ENCODE measurements at places on chromosomes 2 and 18.
A peak's percentile ranks its signal among the peaks of the same experiment; 100 is the strongest.

- DNase-seq, result no peak
These were observed 266.1 kb upstream of the CYP26B1 start for GRCh38 chr2:72413716-72414115.

GRCh38 chr2:239724851-239725550 lies 300.1 kb downstream of the NDUFA10 start:
- DNase-seq, result no peak

DNA sequence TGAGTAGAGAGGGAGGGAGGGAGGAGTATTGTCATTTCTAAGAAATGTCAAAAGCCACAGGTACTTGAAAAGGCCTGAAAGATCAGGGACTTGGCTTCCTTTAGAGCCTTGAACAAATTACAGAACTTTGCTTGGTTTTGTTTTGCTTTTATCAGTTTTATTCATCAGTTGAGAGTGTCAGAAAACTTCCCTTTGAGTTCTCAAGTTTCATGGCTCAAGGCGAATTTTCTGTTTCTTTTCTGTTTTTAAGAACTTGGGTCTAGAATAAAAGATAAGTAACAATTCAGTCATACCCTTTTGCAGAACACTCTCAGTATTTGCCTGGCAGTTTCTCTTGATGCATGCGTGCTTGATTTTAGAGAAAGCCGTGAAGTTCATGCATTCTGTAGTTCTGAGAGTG lies 531.9 kb downstream of the PARD3B start:
- DNase-seq, result no peak

GRCh38 chr18:57855551-57855950 lies 52.4 kb upstream of the ATP8B1 start:
- DNase-seq, result no peak

DNA sequence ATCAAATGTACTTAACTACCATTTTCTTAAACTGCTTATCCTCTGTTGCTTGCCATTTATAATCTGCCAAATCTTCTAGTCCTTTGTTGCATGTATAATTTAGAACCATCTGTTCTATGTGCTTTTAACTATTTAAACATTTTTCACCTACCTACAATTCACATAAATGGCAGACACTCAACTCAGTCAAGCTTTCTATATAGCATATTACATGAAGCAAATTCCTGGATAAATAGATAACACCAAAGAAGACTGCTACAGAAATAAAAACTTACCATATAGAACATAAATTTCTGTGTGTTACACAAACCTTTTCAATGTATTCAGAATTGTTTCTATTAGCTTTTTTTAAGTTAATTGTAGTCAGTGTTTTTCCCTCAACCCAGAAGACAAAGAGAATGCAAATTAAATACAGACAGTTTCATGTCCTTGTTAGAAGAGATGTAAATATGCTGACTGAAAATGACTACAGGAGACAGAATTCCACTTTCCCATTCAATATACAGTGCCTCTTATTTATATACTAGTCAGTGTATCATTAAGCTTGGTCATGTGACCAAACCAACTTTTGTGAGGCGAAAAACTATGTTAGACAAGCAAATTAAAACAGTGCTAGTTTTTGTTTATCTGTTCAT lies 2.6 kb downstream of the BAZ2B start:
- no peak for DNase-seq

DNA sequence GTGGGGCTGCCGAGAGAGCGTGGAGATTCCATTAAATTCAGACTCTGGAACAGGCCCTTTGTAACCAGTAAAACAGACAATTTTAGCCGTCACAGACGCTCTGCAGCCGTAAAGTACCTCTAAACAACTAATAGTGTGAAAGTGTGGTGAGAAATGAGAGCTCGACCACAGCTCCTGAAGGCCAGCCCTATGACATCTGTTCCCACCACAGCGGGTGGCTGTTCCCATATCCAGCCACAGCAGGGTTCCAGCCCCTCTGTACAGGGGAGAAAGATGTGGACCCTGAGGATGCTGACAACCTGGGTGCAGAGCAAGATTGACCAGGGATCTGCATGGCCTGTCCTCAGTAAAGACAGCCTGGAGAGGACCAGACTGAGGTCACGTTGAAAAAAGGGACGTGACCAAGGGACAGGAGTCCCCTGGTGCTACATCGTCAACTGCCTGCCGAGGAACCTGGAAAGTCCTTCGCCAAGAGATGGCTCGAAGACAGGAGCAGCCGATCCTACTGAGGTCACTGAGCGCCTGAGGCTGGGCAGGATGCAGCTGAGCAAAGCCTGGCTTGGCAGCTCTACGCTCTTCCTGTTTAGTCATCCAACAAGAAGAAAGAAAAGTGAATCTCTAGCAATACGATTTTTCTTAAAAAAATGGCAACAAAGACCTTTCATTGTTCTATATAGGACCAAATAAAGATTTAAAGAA lies 831.7 kb downstream of the RNF144A start:
- DNase-seq, result peak; percentile 25

DNA sequence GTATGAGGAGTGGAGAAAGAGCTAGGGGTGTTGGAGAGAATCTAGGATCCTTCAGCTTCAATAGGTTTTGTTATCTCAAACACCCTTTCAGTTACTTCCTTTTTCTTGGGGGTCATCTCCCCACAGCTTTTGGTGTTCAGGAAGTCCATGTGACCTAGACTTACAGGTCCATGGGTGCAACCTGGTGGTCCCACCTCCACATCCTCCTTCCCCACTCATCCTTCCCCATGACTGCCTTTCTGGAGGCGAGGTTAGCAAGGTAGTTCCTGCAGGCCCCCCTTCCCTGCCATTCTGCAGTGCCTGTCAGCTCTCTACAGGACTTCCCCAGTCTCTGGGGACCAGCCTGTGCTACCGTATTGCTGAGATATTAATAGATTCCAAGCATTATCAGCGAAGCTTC lies 107.6 kb downstream of the TMEM17 start:
- no peak for DNase-seq

- no peak for DNase-seq
These were observed 16.5 kb upstream of the AAK1 start for GRCh38 chr2:69659941-69660483.

GRCh38 chr2:241560162-241560882 lies 1.8 kb downstream of the BOK start:
- DNase-seq, result no peak

DNA sequence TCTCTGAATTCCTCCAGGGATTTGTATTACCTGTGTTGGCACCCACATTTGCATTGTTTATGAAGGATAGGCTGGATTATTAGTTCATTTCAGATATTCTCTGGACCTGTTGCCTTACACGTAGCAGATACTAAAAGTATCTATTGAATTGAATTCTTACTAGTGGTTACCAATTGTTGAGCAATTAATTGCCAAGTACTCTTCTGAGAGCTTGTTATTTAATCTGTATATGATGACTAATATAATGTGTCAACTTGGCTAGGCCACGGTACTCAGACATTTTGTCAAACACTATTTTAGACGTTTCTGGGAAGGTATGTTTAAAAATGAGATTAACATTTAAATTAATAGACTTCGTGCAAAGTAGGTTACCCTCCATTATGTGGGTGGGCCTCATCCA lies 2.5 kb upstream of the SPP2 start:
- DNase-seq, result no peak

GRCh38 chr2:138779406-138779780 lies 797 bp downstream of the NXPH2 start:
- DNase-seq, result no peak

- DNase-seq, result no peak
These were observed 57.3 kb upstream of the PHLPP1 start for GRCh38 chr18:62658028-62658427.

GRCh38 chr2:112199188-112199587 lies 55.7 kb downstream of the ZC3H8 start:
- no peak for DNase-seq

GRCh38 chr2:137893145-137893544 lies 71.1 kb upstream of the HNMT start:
- DNase-seq, result no peak

GRCh38 chr2:949384-950079 lies 1.1 kb upstream of the SNTG2 start:
- DNase-seq, result no peak

DNA sequence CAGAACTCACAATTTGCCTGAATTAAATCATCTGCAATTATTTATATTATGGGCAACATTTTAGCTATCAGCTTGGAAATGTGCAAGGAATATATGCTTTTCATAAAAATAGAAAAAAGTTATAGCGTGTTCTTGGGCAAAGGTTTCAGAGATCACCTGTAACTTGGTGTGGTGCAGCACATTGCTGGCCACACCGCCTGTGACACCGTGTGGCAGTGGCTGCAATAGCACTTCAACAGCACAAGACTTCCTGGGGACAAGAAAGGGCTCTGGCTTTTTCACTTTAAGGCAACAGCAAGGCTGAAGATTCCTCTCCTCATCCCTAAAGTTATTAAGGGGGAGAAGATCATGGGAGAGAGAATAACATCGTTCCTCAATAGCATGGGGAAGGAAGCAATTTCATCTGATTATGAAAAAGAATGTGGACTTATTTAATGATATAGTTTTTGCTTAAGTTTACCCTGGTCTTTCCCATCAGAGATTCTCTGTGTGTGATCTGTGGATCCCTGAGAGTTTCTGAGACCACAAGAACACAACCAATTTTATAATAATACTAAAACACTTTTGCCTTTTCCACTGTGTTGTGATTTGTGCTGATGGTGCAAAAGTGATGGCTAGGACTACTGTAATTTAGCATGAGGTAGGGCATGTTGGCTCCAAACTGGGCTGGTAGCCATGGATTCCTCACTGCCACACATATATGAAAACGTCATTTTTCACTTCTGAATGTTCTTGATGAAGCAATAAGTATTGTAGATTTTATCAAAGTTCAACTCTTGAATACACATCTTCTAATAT lies 15.0 kb upstream of the SERPINB3 start:
- DNase-seq, result no peak

- DNase-seq, result no peak
These were observed 74.4 kb upstream of the COPS8 start for GRCh38 chr2:237011206-237011795.

- no peak for DNase-seq
These were observed 71.7 kb downstream of the HS1BP3 start for GRCh38 chr2:20578895-20579825.

DNA sequence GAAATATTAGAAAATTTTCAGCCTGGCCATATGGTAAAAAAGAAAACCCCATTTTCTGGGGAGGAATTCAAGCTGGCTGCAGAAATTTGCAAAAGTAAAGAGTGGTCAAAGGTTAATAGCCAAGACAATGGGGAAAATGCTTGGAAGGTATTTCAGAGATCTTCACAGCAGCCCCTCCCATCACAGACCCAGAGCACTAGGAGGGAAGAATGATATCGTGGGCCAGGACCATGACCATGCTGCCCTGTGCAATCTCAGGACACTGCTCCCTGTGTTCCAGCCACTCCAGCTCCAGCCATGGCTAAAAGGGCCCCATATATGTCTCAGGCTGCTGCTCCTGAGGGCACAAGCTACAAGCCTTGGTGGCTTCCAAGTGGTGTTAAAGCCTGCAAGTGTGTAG lies 93.9 kb upstream of the AGAP1 start:
- no peak for DNase-seq

GRCh38 chr2:217065695-217066405 lies 206.0 kb upstream of the TNP1 start:
- DNase-seq, result no peak

- no peak for DNase-seq
These were observed 31.5 kb downstream of the SIX3 start for GRCh38 chr2:44972771-44973535.

DNA sequence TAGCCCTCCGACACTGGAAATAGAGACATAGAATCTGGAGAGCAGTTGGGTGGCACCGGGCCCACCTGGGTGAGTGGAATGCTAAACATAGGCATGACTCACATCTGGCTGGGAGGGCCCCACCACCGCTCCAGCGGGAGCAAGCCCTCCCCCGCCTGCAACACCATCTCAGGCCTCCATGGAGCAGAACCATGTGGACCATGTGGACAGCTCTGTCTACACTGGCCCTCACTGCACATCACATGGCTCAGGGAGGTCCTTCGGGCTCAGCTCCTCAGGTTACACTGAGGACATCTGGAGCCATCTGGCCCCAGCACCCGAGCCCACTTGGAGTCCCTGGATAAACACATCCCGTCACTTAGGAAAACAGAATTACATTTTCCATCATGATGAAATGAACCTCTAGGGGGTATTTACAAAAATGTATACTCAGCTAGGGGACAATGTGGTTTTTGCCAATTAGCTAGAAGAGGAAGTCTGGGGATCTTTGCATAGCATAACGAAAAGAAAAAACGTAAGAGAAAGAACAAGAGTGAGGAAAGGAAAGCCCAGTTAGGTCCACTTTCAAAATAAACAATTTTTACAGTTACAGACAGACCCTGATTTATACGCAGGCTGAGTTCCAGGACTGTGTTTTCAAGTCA lies 30.7 kb upstream of the MLPH start:
- no peak for DNase-seq

Data from CD4-positive, alpha-beta T cell treated with Interleukin-1 beta for 1 hour (primary cell).